Right hindlimb (tissue), 1 donor: ENCODE measurements at places on chromosomes 1 and 21.

DNA sequence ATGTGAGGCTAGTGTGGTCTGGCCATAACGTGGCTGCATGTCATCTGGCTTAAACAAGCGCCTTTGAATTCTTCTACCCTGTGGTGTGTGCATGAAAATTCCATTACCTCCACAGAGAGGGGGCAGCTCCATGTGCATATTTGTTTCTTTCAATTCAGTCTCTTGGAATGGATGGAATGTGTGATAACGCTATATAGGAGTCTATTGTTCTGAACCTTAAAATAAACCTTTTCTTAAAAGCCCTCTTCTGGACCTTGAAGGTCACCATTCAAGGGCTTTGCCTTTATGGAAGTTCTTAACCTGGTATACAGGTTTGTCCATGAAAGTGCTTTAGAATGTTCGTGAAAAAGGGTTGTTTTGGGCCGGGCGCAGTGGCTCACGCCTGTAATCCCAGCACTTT, 118.2 kb upstream of the ADGRL2 start:
- DNase-seq: no peak

- no peak for DNase-seq
Observed at GRCh38 chr1:79089946-79090345, 83.4 kb upstream of the ADGRL4 start.

DNA sequence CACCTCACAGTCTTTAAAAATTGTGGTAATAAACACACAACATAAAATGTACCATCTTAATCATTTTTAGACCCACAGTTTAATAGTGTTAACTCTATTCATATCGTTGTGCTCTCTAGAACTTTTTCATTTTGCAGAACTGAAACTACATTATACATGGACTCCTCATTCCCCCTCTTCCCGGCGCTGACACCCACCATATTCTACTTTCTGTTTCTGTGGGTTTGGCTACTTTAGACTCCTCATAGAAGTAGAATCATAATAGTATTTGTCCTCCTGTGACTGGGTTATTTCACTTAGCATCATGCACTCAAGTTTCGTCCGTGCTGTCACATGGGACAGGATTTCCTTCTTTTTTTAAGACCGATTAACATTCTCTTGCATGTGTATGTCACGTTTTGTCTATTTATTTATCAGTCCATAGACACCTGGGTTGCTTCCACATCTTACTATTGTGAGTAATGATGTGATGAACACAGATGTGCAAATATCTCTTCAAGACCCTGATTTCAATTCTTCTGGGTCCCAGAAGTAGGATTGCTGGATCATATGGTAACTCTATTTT, 62.9 kb upstream of the TMPRSS2 start:
- no peak for DNase-seq

DNA sequence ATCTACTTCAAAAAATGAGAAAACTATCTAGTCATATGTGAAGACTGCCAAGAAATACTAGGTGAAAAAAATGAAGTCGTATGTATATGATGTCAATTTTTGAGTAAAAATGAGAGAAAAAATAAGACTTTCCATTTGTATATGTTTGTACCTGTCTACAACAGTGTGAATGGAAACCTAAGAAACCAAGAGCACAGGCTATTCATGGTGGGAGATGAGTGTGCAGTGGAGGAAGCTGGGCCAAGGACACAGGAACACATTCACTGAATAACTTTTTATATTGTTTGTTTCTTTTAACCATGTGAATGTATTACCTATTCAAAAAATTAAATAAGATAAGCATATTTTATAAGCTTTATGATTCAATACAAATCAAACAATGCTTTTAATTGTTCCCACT, 67.0 kb downstream of the ERO1B start:
- no peak for DNase-seq

DNA sequence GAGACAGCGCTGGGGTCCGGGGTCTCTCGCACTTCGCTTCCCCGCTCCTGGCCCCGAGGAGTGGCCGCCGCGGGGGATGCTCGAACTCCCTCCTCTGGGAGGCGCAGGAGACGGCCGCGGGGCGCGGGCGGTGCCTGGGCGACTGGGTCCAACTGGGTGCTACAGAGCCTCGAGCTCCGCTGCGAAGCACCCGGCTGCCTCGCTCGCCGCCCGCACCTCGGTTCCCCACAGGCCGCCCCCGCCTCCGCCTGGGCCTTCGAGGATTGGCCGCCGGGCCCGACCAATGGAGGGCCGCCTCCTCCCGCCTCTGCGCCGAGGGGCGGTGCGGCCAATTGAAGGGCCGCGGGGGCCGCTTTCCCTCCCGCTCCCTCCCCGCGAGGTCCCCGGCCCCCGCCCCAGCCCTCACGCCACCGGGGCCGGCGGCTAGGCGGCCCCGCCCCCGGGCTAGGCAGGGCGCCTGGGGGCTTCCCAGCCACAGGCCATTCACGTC, at the start of gene CNN3:
TSS of gene CNN3 (minus strand) at position 196 of the 490 bp plus-strand sequence. CDS start 216 bp downstream, outside the sequence.
- peak; percentile 96 for DNase-seq

- no peak for DNase-seq
Observed at GRCh38 chr21:34598931-34599400, 15.9 kb downstream of the RCAN1 start.

DNA sequence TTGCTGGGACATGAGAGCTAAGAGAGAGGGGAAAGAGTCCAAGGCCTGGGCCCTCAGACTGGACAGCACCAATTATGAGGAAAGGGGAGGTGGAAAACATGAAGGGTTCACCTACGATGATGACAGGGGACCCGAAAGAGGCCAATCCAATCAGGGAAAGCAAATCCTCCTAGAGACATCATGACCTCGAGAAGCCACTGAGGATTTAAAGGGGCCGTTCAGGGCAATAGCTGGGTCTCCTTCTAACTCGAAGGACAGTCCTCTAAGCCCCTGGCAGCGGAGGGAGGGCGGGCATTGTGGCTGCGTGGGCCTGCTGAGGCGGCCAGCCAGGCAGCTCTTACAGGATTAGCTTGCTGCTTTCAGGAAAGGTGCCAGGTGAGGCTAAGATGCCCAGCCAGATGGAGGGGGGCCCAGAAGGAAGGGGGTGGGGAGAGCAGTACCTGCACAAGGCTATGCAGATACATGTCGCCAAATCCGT, 7.4 kb downstream of the MEF2D start:
- peak; percentile 66 for DNase-seq

GRCh38 chr1:64631346-64632034, 113.4 kb upstream of the RAVER2 start:
- DNase-seq: no peak

DNA sequence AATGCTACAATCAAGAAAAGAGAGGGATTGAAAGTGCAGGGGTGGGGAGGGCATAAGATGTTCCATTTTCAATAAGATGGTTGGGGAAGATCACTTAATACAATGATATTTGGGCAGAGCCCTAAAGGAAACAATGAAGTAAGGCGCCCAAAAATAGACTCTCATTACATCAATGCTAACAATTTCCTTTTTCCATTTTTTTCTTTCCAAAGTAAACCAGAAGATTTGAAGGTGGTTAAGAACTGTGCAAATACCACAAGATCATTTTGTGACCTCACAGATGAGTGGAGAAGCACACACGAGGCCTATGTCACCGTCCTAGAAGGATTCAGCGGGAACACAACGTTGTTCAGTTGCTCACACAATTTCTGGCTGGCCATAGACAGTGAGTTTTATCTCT, 16.8 kb downstream of the IFNAR2 start:
- DNase-seq: no peak

GRCh38 chr1:202812176-202813026, 1.6 kb downstream of the PCAT6 start:
- DNase-seq: no peak

DNA sequence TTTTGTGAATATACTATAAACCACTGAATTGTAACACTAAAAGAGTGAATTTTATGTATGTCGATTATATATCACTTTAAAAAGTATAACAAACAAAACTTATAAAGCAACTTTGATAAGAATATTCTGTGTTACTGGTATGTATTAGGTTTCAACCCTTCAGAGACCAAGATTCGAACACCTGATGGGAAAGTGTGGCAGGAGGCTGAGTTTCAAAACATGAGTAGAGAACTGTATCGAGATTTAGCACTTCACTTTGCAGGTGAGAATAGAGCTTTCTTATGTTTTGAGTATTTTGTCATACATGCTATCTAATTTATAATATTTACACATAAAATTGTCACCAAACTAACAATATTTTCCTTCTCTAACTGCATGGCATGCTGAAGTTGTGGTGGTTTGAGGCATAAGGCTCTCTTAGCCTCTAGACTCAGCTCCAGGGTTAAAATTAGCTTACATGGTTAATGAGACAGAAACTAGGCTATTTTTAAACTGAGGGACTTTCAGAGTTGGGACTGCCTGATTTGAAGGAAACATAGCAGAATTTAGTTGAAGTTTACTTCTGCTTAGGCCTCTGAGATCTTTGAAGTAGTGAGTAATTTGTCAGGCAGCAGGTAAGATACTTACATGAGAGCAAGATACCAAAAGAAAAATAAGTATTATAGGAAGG, 48.6 kb downstream of the CEP350 start:
- DNase-seq: no peak

DNA sequence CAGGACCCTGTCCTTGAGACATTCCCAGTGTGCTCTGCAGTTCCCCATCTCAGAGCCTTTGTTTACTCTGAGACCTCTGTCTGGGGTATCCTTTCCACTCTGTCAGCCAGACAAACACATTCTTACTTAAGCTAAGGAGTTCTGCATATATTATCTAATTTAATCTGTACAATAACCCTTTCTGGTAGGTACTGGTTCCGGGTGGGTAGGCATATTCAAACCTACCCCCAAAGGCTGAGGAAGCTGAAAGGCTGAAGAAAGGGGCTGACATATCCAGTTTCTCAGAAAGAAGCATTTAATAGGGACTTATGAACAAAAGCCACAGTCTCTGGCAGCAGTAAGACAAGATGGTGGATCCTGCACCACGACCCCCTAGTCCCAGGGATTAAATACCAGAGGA, 53.1 kb downstream of the KCNN3 start:
- no peak for DNase-seq

- DNase-seq: no peak
Observed at GRCh38 chr21:28216976-28217523, 775.6 kb downstream of the LTN1 start.

DNA sequence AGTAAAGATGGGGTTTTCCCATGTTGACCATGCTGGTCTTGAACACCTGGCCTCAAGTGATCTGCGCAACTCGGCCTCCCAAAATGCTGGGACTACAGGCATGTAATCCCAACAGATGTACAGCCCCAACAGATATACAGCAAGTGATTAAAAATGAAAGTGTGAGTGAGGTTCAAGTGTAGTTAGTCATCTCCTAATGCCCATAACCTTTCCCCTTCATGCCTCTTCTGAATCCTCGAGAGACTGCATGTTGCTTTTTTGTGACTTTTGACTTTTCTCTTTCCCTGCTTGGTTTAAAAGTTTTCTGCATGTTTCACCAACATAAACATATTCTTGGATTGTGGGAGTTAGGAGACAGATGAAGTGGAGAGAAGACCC, 31.2 kb downstream of the KCNK2 start:
- no peak for DNase-seq

GRCh38 chr1:172582889-172583288, 49.9 kb downstream of the SUCO start:
- DNase-seq: no peak

- DNase-seq: no peak
Observed at GRCh38 chr1:216183454-216183853, 239.8 kb downstream of the USH2A start.

GRCh38 chr1:201589186-201589585, 50.3 kb downstream of the NAV1 start:
- no peak for DNase-seq

DNA sequence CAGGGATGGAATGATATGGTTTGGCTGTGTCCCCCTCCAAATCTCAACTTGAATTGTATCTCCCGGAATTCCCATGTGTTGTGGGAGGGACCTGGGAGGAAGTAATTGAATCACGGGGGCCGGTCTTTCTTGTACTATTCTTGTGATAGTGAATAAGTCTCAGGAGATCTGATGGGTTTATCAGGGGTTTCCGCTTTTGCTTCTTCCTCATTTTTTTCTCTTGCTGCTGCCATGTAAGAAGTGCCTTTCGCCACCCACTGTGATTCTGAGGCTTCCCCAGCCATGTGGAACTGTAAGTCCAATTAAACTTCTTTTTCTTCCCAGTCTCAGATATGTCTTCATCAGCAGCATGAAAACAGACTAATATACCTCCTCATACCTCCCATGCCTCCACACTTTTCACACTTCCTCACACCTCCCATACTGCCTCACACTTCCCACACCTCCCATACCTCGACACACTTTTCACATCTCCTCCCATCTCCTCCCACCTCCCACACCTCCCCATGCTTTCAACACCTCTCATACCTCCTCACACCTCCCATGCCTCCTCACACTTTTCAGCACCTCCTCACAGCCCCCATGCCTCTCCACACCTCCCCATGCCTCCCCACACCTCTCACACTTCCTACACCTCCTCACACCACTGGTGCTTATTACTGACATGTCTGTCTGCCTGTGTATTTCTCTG, 21.3 kb downstream of the GPR137B start:
- no peak for DNase-seq

DNA sequence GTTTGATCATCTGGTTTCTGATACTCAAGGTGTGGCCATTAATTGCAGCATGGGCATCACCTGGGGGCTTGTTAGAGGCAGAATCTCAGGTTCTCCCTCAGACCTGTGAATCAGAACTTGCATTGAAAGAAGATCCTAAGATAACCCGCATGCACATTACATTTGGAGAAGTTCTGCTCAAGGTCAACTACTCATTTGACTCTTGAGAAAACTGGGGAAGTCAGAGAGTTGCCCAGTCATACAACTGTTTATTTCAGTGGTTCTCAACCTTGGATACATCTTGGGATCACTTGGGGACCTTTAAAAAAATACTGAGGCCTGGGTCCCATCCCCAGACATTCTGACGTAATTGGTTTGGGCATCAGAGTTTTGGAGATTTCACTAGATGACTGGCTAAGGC, 30.5 kb downstream of the CAMTA1 start:
- DNase-seq: no peak

GRCh38 chr1:198680174-198680875, 41.5 kb downstream of the PTPRC start:
- no peak for DNase-seq

- DNase-seq: no peak
Observed at GRCh38 chr1:235809688-235810397, 56.9 kb downstream of the LYST start.

- peak; percentile 85 for DNase-seq
Observed at GRCh38 chr1:202649553-202650392, 60.5 kb downstream of the SYT2 start.

- no peak for DNase-seq
Observed at GRCh38 chr1:194159941-194160340, 973.5 kb upstream of the B3GALT2 start.

- no peak for DNase-seq
Observed at GRCh38 chr1:50651476-50652263, 228.4 kb upstream of the DMRTA2 start.

- DNase-seq: no peak
Observed at GRCh38 chr1:8607906-8608305, 209.5 kb downstream of the RERE start.
